Stimulated activated memory B cell treated with anti-CD40 and anti-IgM and Interleukin-4, amounts not matched to agents 10 μg/mL and 1 μg/mL and 100 μg/mL, for 72 hours (primary cell): ENCODE measurements at places on chromosomes 16 and 17.

- ATAC-seq = no peak
Measured at GRCh38 chr16:5323284-5324141, 225.9 kb upstream of the EEF2KMT start.

DNA sequence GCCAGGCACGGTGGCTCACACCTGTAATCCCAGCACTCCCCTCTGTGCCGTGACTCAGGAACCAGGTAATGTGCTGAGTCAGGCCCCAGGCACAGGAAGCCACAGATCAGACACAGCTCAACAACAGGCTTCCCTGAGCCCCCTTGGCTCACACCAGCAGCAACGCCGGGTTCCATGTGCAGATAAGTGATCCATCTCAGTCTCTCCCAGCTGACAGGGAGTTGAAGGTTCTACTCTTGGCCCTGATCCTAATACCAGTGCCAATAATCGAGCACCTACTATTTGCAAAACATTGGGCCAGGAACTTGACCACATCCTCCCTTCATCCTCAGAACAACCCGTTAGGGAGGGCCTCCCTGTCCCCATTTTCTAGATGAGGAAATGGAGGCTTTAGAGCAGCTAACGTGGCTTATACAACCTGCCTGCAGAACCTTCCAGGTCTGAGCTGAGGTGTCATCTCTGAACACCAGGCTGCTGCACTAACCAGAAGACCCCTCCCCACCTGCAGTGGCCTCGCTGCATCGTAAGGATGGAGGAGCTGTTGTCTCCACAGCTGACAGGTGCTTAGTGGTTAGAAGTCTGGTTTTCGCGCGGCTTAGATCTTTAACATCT is 64.8 kb upstream of the AMZ2 start:
- ATAC-seq = peak; percentile 73

- ATAC-seq = no peak
Measured at GRCh38 chr17:68379177-68379510, 78.2 kb downstream of the WIPI1 start.

GRCh38 chr17:31490019-31490650 is 98.7 kb downstream of the RAB11FIP4 start:
- no peak for ATAC-seq

DNA sequence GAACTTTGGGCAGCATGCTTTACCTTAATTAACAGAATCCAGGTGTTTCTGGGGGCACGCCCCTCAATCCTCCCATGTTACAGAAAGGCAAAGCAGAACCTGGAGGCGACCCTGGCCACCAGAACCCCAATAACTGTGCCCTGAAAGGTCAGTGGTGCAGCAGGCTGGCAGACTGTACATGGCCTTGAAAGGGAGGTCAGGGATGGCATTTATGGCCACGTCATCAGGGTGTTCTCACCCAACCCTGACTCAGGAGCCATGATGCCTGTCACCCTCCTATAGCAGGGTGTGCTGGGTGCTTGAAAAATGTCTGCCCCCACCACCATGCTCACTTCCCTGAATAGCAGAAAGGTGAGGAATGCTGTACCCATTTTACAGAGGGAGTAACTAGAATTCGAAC is 177.7 kb downstream of the TMEM132E start:
- ATAC-seq = no peak

DNA sequence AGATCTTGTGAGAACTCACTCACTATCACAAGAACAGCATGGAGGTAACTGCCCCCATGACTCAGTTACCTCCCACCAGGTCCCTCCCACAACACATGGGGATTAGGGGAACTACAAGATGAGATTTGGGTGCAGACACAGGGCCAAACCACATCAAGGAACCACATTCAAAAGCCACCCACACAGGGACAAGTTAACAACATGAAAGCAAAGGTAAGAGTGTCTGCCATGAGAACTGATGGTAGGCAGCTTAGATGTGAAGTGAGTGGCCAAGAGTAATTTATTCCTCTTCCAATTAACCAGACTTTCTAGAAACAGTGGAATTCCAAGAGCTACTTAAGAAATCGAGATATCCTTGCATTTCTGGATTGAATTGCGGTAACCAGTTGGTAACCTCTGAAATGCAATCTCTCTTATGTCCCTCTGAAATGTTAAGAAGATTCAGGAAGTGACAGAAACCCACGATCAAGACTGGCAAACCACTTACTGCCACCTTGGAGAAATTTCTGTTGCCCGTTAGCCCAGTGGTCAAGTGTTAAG is 167.4 kb upstream of the CACNG5 start:
- ATAC-seq = no peak

DNA sequence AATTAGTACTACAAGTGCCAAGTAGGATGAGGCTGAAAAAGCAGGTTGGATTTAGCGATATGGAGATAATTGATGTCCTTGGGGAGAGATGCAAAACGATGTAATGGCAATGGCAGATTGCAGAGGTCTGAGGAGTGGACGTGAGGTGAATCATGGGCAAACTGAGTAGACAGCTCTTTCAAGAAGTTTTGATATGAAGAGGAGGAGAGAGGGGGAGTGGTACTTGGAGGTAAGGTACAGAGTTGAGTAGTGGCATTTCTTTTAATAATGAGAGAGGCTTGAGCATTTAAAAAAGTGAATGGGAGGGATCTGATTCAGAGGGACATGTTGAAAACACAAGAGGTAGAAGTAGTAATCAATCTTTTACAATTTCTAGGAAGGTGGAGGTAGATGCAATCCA is 17.7 kb upstream of the VPS4A start:
- no peak for ATAC-seq

DNA sequence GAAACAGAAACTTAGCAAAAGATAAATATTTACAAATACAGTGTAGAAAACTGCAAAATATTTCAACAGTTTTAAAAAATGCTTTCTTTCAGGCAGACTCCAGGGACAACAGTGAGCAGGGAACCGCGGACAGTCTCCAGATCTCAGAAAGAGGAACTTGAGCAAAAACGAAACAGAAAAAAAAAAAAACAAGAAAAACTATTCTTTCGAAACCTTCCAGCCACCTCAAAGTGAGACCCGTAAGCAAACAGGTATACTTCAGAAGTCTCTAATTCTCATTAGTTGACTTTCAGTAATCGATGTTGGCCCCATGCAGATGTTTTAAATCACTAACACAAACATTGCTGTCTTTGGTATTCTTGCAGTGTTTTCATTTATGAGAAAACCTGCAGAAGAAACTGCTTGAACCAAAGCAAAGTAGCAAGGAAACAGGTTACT is 15.7 kb upstream of the CCL1 start:
- peak; percentile 72 for ATAC-seq

GRCh38 chr16:1863681-1864460 is 8.1 kb downstream of the MEIOB start:
- ATAC-seq = no peak

GRCh38 chr17:31275116-31275515 is 21.9 kb downstream of the OMG start:
- no peak for ATAC-seq

DNA sequence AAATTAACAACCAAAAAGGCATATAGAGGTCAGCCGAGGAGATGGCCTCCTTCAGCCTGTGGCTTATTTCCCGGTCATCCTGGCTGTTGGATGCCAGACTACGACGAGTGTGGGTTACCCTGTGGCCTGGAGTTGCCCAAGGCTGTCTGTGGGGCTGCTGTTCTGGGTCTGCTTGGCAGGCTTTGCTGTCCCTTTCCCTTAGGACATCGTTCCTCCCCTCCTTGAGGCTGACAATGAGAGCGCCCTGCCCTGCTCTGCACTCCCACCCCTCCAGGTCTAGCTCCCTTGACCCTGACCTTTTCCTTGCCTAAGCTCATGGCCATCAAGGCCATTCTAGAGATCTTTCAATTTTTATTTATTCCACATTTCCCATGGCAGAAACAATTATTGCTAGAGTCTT is 1.9 kb upstream of the CBFB start:
- no peak for ATAC-seq

DNA sequence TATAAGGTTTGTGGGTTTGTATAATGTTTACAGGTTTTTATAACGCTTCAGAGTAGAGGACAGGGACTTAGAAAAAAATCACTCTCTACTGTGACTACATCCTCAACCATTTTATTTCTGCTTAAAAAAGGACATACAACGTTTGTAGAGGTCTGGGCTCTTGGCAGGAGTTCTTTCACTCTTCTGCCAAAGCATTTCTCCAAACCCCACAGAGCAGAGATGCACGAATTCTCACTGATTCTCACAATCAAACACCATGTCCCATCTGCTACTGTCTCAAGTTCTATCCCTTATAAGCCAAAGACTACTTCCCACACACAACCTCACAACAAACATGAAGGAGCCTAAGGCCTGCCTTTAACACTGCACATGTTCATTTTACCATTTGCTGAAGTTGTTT is 7.0 kb upstream of the ANKFY1 start:
- ATAC-seq = no peak

GRCh38 chr17:82217530-82218204 is 5.0 kb upstream of the CCDC57 start:
- ATAC-seq = no peak

DNA sequence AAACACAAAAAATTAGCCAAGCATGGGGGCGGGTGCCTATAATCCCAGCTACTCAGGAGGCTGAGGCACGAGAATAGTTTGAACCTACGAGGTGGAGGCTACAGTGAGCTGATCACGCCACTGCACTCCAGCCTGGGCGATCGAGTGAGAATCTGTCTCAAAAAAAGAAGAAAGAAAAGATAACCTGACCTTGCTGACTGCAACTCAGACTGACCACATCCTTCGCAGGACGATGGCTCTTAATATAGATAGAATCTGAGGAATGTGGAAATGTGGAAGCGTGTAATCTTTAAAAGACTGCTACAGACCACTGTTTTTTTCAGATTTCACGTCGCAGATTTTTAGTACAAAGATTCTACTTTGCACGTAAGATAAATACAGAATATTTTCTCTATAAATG is 37.8 kb downstream of the KLHDC4 start:
- no peak for ATAC-seq

- no peak for ATAC-seq
Measured at GRCh38 chr17:71440513-71440912, 680.3 kb upstream of the SOX9 start.

- ATAC-seq = no peak
Measured at GRCh38 chr17:58231641-58232040, 6.7 kb upstream of the LPO start.

- ATAC-seq = no peak
Measured at GRCh38 chr17:72226322-72226721, 105.5 kb downstream of the SOX9 start.

DNA sequence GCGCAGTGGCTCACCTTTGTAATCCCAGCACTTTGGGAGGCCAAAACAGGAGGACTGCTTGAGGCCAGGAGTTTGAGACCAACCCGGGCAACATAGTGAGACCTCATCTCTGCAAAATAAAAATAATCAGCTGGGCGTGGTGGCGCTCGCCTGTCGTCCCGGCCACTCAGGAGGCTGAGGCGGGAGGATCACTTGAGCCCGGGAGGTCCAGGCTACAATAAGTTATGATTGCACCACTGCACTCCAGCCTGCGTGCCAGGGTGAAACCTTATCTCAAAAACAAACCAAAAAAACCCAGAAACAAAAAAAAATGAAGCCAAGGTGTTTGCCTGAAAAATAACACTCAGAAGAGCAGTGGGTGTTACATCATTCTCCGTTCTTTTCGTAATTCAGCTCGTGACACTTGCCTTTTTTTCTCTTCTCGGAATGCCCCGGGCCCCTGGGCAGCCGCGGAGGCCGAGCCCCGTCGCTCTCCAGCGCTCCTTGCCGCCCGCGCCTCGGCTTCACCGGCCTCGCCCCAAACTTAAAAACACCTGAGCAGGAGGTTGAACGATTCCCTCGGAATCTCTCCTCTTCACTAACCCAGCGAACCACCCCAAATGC is 17.0 kb downstream of the PRCD start:
- ATAC-seq = peak; percentile 58

DNA sequence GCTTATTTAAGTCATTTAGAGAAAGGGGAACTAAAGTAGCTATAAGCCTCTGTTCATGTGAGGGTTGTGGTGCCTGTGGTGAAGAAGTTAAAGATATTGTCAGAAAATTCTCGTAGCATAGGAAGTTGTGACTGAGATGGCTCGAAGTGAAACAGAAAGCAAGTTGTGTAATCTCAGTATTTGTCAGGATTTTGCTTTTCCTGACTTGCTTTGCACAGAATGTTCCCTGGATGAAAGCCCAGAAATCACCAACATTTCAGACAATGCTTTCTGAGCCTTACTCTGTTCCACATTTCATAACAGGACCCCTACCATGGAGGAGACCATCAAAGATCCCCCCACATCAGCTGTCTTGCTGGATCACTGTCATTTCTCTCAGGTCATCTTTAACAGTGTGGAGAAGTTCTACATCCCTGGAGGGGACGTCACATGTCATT is 10.6 kb downstream of the CALCOCO2 start:
- ATAC-seq = peak; percentile 98

DNA sequence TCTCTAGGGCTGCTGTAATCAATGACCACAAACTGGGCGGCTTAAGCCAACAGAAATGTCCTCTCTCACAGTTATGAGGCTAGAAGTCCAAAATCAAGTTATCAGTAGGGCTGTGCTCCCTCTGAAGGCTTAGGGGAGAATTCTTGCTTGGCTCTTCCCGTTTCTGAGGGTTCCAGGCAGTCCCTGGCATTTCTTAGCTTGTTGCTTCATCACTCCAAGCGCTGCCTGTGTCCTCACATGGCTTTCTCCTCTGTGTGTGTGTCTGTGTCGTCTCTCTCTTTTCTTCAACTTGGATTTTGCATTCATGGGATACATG is 13.7 kb upstream of the CDC42EP4 start:
- ATAC-seq = no peak

DNA sequence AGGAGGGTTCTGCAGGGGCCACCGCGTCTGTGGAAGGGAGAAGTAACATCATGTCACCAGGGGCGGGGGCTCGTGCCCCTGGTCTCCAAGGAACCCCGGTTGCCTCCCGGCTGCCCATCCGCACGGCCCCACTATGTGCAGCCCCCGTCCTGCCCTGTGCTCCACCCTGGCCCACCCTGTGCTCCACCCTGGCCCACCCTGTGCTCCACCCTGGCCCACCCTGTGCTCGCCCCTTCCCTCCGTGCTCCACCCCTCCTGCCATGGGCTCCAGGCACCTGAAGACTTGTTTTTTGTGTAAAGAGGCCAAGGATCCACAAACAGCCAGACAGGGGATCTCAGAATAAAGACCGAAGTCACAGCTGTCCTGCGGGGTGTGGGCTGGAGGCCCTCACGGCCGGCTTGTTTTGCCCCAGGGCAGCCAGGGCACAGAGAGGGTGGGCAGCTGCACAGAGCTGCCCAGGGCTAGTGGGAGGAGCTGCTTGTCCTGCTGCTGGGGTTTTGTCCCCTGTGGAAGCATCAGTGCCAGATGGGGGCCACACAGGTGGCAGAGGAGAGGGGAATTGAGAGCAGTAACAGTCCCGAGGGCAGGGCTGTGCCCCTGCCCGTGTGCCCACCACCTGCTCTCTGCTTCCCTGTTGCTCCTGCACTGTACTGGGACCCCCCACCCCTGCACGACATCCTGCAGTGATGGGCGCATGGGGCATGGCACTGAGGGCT is 147.0 kb upstream of the CIBAR2 start:
- no peak for ATAC-seq

GRCh38 chr17:79073706-79074088 is 927 bp upstream of the ENGASE start:
- ATAC-seq = no peak
